ENCODE measurements at places on chromosomes 4 and X. TPM values are rescaled to one million over a fixed set of nuclear protein-coding genes. Genes with fewer than 3 reads are reported as not detected.

The KCND1 gene
- 4.0 TPM for polyA plus RNA-seq

The RRAGB gene
- polyA plus RNA-seq, result 54.2 TPM

DNA sequence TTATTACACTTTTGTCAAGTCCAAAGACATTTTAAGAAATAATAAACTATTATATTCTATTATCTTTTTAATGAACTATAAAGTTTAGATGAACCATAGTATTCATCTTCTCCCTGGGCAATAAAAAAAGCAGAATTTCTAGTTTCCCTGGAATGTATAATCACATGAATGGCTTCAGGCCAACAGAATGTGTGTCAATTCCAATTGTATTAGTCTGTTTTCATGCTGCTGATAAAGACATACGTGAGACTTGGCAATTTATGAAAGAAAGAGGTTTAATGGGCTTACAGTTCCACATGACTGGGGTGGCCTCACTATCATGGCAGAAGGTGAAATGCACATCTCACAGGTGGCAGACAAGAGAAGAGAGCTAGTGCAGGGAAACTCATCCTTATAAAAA lies 70.7 kb upstream of the ANXA10 start:
- no peak for DNase-seq

The APOOL gene
- polyA plus RNA-seq, result 18.4 TPM

The GPR173 gene
- 13.8 TPM for polyA plus RNA-seq

The MUC7 gene
- not detected for polyA plus RNA-seq

DNA sequence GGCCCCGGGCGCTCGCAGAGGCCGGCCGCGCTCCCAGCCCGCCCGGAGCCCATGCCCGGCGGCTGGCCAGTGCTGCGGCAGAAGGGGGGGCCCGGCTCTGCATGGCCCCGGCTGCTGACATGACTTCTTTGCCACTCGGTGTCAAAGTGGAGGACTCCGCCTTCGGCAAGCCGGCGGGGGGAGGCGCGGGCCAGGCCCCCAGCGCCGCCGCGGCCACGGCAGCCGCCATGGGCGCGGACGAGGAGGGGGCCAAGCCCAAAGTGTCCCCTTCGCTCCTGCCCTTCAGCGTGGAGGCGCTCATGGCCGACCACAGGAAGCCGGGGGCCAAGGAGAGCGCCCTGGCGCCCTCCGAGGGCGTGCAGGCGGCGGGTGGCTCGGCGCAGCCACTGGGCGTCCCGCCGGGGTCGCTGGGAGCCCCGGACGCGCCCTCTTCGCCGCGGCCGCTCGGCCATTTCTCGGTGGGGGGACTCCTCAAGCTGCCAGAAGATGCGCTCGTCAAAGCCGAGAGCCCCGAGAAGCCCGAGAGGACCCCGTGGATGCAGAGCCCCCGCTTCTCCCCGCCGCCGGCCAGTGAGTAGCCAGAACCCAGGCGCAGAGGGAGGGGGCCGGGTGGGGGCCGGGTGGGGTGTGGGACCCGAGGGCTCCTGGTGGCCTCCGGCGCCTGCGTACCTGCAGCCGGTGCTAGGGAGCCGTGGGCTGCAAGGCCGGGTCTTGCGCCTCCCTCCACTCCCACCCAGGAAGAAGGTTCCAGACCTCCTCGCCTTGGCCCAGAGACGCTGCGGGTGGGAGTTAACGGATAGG lies 534 bp downstream of the MSX1 start:
- no peak for DNase-seq

DNA sequence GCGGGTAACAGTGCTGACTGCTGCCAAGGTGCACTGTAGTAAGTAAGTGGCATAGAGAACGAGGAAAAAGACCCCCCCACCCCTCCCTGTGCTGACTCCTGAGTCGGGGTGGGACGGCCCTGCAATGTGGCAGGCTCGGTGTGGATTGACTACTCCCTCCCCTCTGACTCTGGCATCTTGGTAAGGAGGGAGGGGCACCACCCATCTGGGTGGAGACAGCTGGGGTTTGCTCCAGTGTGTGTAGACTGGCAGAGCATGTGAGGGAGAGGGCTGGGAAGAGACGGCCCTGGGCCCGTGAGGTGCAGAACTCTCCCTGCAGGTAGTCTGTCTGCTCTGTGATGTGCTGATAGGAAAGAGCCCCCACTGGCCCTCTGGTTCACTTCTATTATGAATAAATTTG lies 31.0 kb downstream of the NSG1 start:
- no peak for DNase-seq

DNA sequence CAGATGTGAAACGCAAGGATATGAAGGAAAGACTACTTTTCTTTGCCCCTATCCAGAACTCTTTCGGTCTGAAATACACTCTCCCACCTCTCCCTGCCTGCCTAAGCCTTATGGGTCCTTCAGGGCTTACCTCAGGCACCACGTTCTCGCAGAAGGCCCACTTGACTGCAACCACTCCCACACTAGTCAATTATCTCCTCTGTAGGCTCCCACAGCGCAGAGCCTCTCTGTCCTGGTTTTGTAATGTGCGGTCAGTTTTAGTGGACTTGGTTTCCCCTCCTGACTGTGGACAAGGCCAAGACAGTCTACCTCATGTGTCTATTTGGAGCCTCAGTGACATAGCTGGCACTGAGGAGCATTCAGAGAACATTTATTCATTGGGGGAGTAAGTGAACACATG lies 11.1 kb downstream of the CNGA2 start:
- no peak for DNase-seq

DNA sequence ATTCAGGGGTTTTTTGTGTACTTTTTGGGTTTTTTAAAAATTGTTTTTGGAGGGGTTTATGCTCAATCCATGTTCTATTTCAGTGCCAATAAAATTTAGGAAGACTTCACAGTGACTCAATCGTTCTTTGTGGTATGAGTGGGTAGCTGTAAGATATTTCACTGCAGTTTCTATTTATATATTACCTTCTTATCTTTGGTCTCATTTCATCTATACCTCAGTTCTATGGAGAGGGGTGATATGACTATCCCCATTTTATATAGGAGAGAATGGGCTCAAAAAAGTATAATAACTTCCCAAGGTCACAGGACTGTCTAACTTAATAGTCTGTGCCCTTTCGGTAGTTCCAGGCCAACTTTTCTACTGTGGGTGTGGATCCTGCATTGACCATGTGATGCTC lies 74.4 kb downstream of the MSN start:
- DNase-seq, result no peak

- no peak for DNase-seq
These were observed 16.3 kb upstream of the ZNF827 start for GRCh38 chr4:145954924-145955339.

- no peak for DNase-seq
These were observed 65.7 kb upstream of the WDR17 start for GRCh38 chr4:175999944-176000343.

GRCh38 chrX:108211301-108211700 lies 119.7 kb downstream of the ATG4A start:
- DNase-seq, result no peak
